ENCODE measurements at places on chromosomes 5 and 9. TPM values are rescaled to one million over a fixed set of nuclear protein-coding genes. Genes with fewer than 3 reads are reported as not detected.

NR2F1-AS1 gene
- not detected for polyA plus RNA-seq

WNT8A gene
- not detected for polyA plus RNA-seq

DCTN4 gene
- 10.5 TPM for polyA plus RNA-seq

WNK2 gene
- 0.18 TPM for polyA plus RNA-seq

PDZD2 gene
- 0.16 TPM for polyA plus RNA-seq

MYMK gene
- polyA plus RNA-seq: not detected

IL3 gene
- not detected for polyA plus RNA-seq

PHYHD1 gene
- polyA plus RNA-seq: 1.0 TPM

NRG2 gene
- not detected for polyA plus RNA-seq

TAF11L8 gene
- not detected for polyA plus RNA-seq

TLX3 gene
- polyA plus RNA-seq: not detected

CCNI2 gene
- 0.51 TPM for polyA plus RNA-seq

CAMK4 gene
- polyA plus RNA-seq: 9.7 TPM

SPATA9 gene
- polyA plus RNA-seq: not detected

WDR38 gene
- polyA plus RNA-seq: not detected

RASGEF1C gene
- not detected for polyA plus RNA-seq

C5orf46 gene
- polyA plus RNA-seq: not detected

DMRT3 gene
- not detected for polyA plus RNA-seq

C9orf153 gene
- 0.14 TPM for polyA plus RNA-seq

HAVCR1 gene
- not detected for polyA plus RNA-seq

ACTBL2 gene
- not detected for polyA plus RNA-seq

GABRA6 gene
- polyA plus RNA-seq: not detected

PPP3R2 gene
- polyA plus RNA-seq: not detected

RLN1 gene
- 0.66 TPM for polyA plus RNA-seq

FBP1 gene
- polyA plus RNA-seq: 7.1 TPM

CARD9 gene
- polyA plus RNA-seq: 0.26 TPM

CMBL gene
- polyA plus RNA-seq: not detected

DMRTA1 gene
- not detected for polyA plus RNA-seq

SPEF2 gene
- not detected for polyA plus RNA-seq

OR2V1 gene
- not detected for polyA plus RNA-seq

IFNA21 gene
- polyA plus RNA-seq: not detected

SLC25A25 gene
- 7.4 TPM for polyA plus RNA-seq

CDC20B gene
- polyA plus RNA-seq: not detected

F2RL1 gene
- polyA plus RNA-seq: 2.6 TPM

MYOZ3 gene
- polyA plus RNA-seq: not detected

SLC2A8 gene
- polyA plus RNA-seq: 7.8 TPM

PDE6A gene
- polyA plus RNA-seq: 0.05 TPM

KCNMB1 gene
- polyA plus RNA-seq: not detected

TNC gene
- polyA plus RNA-seq: not detected

SHISAL2B gene
- not detected for polyA plus RNA-seq

HTR4 gene
- not detected for polyA plus RNA-seq

PCDHGA2 gene
- polyA plus RNA-seq: not detected

ANXA2R gene
- polyA plus RNA-seq: 42.9 TPM

SOX30 gene
- 0.81 TPM for polyA plus RNA-seq

PCAT7 gene
- not detected for polyA plus RNA-seq

ANKRD20A1 gene
- polyA plus RNA-seq: not detected

MLANA gene
- not detected for polyA plus RNA-seq

MBLAC2 gene
- 3.7 TPM for polyA plus RNA-seq

SLC34A3 gene
- not detected for polyA plus RNA-seq

PRSS3 gene
- not detected for polyA plus RNA-seq

APBB3 gene
- polyA plus RNA-seq: 4.4 TPM

PCDH1 gene
- 0.10 TPM for polyA plus RNA-seq

OR1L8 gene
- not detected for polyA plus RNA-seq

GAS1 gene
- polyA plus RNA-seq: 0.26 TPM

BRINP1 gene
- polyA plus RNA-seq: not detected

GPR21 gene
- not detected for polyA plus RNA-seq

CYFIP2 gene
- 366 TPM for polyA plus RNA-seq

CTXN3 gene
- not detected for polyA plus RNA-seq

PCDHGB3 gene
- polyA plus RNA-seq: not detected

GCNT4 gene
- 0.08 TPM for polyA plus RNA-seq
